ENCODE measurements at places on chromosomes 6 and 20.

- DNase-seq = no peak
These were observed 150.9 kb downstream of the ARID1B start for GRCh38 chr6:156928126-156928525.

DNA sequence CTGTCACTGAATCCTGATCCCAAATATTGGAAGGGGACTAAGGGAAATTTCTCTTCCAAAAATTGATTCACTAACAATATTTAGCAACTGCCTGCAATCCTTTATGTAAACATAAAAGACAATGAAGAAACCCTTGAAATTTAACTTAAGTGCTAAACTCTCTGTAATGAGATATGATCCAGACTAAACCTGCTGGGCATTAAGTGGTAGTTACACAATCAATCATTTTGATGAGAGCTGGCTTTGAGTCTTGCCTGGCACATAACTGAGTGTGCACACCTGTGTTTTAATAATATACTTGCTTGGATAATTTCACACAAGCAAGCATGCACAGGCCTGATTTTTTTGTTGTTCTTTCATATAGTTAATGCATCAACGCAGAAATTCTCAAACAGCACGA, 9.8 kb upstream of the ZFP64 start:
- DNase-seq = no peak

DNA sequence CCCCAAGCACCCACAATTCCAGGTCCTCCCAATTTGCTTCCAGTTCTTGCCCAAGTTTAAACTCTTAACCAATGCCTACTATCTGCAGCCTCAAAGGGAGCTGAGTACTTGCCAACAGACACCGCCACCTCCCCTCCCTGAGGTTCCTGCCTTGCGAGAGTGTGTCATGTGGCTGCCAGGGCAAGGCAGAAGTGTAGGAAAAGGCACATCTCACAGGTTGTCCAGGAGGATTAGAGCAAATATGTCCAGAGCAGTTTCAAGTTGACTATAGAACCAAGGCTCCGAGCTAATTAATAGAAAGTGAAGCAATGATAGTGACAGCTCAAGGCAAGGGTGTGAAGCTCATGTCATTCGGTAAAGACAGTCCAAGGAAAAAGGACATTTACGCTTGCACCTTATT, 127.8 kb downstream of the ATXN1 start:
- no peak for DNase-seq

GRCh38 chr20:44011251-44011940, 96.7 kb downstream of the TOX2 start:
- no peak for DNase-seq

GRCh38 chr6:27865850-27866356, 46.3 kb downstream of the OR2B2 start:
- peak; percentile 70 for DNase-seq

GRCh38 chr6:153595903-153596302, 443.1 kb upstream of the OPRM1 start:
- DNase-seq = no peak

DNA sequence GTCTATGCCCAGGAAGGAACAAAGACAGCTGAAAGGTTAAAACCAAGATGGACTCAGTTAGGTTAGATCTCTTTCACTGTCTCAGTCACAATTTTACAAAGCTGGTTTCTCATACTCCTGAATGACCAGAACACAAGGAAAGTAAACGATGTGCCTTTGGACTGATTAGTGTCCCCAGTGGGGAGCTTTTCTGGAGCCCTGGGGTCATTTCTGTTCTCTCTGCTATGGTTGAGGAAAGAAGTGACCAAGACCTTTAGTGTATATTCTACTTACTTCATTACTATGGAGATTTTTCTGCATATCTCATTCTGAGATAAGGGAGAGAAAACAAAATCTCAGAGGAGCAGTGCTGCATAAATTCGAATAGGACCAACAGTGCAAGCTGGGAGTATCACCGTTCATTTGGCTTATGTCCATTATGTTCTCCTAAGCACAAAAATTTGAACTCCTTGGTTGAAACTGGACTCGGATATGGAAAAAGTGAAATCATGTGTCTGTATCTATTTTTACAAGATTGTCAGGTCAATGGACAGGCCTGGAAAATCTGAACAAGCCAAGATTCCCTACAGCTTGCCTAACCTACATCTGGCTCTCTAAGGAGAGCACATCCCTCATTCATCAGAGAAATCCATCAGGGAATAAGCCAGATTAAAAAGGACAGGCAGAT, 34.4 kb upstream of the ENPP1 start:
- no peak for DNase-seq

DNA sequence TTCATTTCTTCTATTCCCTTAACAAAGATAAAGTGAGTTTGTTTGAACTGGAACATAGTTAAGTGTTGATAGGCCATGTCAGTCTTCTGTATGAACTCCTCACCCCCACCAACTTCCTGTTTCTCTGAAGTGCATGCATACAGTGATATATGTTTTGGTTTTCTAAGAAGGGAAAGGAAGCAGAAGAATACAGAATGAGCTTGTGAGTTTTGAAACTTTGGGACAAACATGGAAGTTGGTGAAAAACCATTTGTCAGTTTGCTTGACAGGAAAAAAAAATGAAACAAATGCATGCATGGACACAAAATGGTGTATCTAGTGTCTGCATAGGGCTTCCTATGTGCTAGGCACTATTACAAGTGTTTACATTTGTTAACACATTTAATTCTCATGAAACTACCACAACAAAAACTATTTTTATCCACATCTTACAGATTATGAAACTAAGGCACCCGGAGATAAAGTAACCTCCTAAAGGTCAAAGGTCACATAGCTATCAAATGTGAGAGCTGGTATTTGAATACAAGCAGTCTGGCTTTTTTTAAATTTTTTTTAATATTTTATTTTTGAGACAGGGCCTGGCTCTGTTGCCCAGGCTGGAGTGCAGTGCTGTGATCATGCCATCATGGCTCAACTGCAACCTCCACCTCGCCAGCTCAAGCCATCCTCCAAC, 105.9 kb downstream of the ADGRB3 start:
- no peak for DNase-seq

GRCh38 chr6:118280210-118280609, 267.9 kb upstream of the PLN start:
- no peak for DNase-seq

DNA sequence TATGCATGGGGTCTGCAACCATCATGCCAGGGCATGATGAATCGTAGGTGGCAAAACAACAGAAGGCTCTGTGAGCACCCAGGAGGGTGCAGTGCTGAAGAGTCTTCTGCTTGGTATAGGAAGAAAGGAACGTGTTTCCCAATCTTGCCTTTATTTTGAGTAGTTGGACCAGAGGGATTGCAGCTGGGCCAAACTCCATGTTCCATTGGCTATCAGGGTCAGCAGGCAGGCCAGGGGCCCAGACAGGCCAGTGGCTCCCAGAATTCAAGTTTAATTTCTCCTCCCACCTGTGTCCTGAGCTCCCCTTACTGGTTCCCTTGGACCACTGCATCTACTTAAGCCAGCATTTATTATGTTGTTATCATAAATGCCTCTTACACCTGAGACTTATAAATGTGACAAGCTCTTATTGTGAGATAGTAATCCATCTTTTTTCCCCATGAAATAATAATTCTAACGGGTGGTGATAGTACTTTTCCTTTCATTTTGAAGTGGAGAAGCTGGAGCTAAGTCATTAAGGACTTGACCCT, 918 bp upstream of the TRIM38 start:
- no peak for DNase-seq

DNA sequence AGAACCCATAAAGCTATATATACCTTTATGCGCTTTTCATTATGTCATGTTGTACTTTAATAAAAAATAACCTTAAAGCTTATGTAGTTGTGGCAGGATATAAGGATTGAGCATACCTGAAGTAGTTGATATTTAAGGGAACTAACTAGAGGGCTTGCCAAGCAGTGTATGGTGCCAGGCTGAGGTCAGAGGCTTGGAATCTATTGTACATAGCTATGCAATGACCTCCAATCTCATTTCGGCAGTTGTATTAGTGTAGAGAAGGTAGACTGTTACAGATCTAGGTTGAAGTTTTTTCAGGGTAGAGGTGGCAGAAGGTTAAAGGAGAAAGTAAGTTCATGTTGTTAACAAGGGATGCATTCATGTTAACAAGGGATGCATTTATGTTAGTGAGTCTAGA, 397.7 kb upstream of the HS3ST5 start:
- DNase-seq = no peak

GRCh38 chr6:16007146-16007545, 121.7 kb upstream of the MYLIP start:
- no peak for DNase-seq

GRCh38 chr20:25686081-25687067, 10.3 kb downstream of the ZNF337 start:
- no peak for DNase-seq

DNA sequence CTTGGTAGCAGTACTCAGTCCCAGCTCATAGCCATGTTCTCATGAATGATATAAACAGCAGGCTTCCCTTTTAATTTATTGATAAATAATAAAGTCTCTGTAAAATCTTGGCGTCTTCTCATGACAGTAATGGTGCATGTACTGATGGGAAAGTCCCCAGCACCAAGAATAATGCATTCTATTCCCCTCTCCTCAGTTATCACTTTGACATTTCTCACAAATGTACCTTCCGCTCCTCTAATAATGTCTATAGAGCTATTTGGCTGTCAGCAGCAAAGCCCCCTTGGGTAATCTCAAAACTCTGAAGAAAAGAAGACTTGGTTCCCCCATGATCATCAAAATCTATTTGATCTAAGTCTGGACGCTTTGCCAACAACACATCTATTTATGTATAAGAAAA, 185.0 kb upstream of the SPTLC3 start:
- no peak for DNase-seq

DNA sequence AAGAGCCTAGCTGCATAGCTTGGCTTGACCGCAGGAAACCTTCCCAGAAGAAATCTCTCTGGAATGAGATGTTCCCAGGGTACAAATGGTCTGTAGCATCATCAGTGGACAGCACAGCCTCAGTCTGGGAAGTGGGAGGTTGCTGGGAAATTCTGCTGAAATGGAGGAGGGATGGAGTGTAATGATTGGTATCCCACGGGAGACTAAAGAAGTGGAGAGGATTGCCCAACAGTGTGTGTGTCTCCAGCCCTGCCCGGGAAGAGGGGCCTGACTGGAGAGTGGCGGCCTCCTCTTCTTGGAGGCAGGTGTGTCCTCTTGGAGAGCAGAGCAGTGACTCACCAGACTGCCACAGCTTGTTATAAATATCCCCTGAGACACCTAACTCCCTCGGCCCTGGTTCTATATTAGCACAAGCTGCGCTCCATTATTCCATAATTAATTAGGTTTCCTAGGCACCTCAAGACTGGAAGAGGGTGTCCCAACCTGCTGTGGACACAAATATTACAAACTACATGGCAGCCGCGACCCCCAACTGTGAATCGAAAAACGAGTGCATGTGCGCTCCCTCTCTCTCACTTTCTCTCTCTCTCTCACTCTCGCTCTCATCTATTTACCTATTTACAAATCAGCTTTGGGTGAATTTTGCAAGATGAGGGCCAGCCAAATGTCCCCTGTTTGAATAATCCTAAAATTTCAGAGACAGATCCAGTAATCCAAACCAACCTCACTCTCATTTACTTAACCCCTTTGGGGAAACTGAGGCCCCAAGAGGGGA, 68.8 kb downstream of the FGD2 start:
- DNase-seq = no peak

GRCh38 chr6:66230591-66230990, 523.6 kb upstream of the EYS start:
- no peak for DNase-seq

GRCh38 chr6:7685276-7685675, 40.6 kb upstream of the BMP6 start:
- no peak for DNase-seq

- DNase-seq = no peak
These were observed 81.5 kb downstream of the SULF2 start for GRCh38 chr20:47703748-47704147.

GRCh38 chr20:33719277-33719988, 677 bp downstream of the PXMP4 start:
- DNase-seq = no peak

DNA sequence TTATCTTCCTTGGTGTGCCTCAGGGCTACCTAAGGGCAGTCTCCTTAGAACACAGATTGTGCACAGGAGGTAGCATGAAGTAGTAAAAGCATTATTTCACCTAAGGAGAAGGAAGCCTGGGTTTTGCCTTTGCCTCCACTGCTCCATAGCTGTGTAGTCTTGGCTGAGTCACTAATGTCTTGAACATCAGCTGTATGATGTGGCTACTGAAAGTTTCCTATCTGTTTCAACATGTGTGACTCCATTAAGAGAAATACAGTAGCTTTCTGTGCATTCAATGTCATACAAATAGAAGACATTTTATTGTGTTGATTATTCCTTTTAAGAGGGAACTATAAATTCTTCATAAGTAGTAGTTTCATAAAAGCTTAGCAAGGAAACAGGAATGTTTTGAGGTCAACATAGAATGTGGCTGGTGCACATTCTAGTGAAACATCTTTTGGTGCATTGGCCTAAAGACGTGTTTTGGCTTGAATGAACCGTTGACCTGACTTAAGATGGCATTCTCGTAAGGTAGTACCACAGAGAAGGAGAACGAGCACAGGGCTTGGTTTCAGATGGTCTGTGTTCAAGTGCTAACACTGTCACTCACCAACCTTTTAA, 70.6 kb downstream of the CTNNBL1 start:
- DNase-seq = no peak

- no peak for DNase-seq
These were observed 10.8 kb downstream of the ACTR5 start for GRCh38 chr20:38759106-38759505.

GRCh38 chr20:58303547-58303946, 6.0 kb upstream of the RAB22A start:
- DNase-seq = no peak

- no peak for DNase-seq
These were observed 26.5 kb upstream of the EMILIN3 start for GRCh38 chr20:41392871-41393704.

- no peak for DNase-seq
These were observed 186.7 kb downstream of the NKAIN2 start for GRCh38 chr6:123990376-123990775.

GRCh38 chr6:84512391-84512790, 252.0 kb downstream of the TBX18 start:
- no peak for DNase-seq

GRCh38 chr6:36844232-36845170, 5.3 kb upstream of the CPNE5 start:
- DNase-seq = no peak

DNA sequence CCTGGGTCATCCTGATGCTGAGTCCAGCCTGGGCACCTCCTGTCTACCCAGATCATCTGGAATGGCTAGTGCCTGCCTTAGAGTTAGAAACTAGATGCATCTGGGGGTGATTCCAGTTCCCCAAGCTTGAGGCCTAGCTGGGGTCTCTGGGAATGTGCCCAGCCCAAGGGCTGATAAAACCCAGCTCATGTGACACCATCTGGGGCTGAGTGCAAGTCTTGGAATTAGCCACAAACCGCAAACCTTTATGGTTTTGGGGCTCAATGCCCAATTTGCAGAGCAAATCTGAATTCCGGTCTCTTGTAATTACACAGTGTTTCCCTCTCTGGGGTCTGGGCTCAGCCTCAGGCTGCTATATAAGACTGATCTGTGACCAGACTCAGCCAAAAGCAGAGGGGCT, at the start of gene BPIFB4:
BPIFB4 (plus strand) TSS at position 385 of the 400 bp plus-strand sequence. CDS start 1,884 bp downstream, outside the sequence.
- no peak for DNase-seq

- DNase-seq = no peak
These were observed 73.1 kb downstream of the TPBG start for GRCh38 chr6:82436740-82437139.

- DNase-seq = no peak
These were observed 3.3 kb upstream of the PCSK2 start for GRCh38 chr20:17223553-17223952.

- no peak for DNase-seq
These were observed 253.0 kb downstream of the FARS2 start for GRCh38 chr6:5514353-5514752.
